ENCODE measurements at places on chromosomes 3 and 15.
A peak's percentile ranks its signal among the peaks of the same experiment; 100 is the strongest.

DNA sequence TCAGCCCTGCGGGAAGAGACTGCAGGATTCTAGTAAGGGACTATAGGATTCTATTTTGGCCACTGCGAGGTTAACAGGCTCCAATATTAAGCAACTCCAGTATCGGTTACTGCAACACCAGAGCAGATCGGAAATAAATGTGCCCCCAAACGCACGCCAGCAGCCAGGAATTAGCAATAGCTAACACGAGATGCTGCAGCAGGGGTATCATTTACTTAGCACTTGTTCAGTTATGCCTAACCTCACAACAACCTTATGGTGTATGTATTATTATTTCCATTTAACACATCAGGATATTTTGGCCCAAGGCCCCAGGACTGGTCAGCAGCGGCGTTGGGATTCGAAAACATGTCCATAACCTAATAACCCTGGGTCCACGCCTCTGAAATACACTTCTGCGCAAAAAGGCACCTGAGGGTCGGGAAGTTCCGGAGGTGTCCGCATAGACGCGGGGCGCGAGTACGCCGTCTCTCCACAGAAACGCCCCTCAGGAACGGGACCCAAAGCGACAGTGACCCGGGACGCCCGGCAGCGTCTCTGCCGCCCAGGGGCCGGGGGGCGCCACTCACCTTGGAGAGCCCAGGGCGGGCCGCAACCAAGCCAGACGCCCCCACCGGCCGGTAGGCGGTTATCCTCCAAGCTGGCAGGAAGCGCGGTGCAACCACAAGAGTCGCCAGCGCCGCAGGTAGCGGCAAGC, 681 bp downstream of the PIK3CB start:
- DNase-seq, result peak; percentile 49

- DNase-seq, result no peak
Measured at GRCh38 chr3:69371816-69372215, 14.1 kb downstream of the FRMD4B start.

GRCh38 chr3:72582211-72582878, 265.9 kb downstream of the SHQ1 start:
- DNase-seq, result no peak

DNA sequence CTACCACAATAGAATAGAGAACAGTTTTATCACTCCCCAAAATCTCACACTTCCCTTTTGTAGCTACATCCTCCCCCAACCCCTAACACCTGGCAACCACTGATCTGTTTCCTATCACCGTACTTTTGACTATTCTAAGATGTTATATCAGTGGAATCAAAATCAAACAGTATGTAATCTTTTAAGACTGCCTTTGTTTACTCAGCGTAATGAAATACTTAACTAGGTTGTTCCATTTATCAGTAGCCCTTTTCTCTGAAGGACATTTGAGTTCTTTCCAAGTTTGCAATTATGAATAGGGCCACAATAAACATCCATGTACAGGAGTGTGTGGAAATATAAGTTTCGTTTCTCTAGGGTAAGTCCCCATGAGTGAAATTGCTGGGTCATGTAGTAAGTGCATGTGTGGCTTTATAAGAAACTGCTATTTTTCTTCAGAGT, 372.3 kb downstream of the SV2B start:
- DNase-seq, result no peak

- no peak for DNase-seq
Measured at GRCh38 chr3:38984731-38985130, 67.0 kb downstream of the SCN11A start.

- no peak for DNase-seq
Measured at GRCh38 chr3:143382816-143383215, 263.2 kb downstream of the CHST2 start.

- no peak for DNase-seq
Measured at GRCh38 chr3:183987000-183987600, 30.6 kb downstream of the ABCC5 start.

DNA sequence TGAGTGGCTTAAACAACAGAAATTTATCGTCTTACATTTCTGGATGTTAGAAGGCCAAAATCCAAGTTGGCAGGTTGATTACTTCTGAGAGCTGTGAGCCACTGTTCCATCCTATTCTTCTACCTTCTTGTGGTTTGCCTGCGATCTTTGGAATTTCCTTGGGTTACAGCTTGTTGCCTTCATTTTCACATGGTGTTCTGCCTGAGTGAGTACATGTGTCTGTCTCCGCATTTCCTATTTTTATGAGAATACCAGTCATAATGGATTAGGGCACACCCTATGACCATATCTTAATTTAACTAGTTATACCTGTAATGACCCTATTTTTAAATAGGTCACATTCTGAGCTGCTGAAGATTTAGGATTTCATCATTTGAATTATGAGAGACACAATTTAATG, 294.3 kb downstream of the CNTN4 start:
- DNase-seq, result no peak

- DNase-seq, result peak; percentile 52
Measured at GRCh38 chr3:46844881-46845312, 18.3 kb downstream of the MYL3 start.

- DNase-seq, result no peak
Measured at GRCh38 chr3:172550347-172550943, 27.2 kb upstream of the TNFSF10 start.

DNA sequence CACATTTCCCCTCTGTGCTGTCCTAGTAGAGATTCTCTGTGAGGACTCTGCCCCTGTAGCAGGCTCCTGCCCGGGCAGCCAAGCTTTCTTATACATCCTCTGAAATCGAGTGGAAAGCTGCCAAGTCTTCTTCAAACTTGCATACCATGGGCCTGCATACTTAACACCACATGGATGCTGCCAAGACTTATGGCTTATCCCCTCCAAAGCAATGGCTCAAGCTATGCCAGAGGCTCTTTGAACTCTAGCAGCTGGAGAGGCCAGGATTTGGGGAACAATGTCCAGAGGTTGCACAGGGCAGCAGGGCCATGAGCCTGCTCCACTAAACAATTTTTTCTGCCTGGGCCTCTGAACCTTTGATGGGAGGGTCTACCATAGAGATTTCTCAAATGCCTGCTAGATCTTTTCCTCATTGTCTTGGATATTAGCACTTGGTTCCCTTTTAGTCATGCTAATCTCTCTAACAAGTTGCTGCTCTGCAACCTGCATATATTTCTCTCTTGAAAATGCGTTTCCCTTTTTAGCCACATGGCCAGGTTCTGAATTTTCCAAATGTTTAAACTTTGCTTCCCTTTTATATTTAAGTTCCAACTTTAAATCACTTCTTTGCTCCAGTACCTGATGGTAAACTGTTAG, 6.1 kb upstream of the PLSCR4 start:
- DNase-seq, result peak; percentile 57

DNA sequence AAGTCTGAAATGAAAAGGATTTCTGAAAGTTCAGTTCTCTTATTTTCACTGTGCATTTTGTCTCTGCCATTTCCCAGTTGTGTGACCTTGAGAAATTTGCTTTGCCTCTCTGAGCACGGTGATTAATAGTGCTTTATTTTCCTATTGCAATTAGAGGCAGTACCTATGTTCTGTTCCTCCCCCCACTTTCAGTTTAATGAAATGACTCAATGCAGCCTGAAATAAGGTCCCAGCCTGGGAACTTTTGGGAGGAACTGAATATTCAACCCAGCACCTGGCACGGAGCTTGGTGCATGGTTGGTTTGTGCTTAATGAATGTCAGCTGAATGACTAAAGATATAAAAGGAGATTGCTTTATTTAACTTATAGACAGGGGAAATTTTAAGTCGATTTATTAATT, 352.6 kb downstream of the PDCD6IP start:
- no peak for DNase-seq

DNA sequence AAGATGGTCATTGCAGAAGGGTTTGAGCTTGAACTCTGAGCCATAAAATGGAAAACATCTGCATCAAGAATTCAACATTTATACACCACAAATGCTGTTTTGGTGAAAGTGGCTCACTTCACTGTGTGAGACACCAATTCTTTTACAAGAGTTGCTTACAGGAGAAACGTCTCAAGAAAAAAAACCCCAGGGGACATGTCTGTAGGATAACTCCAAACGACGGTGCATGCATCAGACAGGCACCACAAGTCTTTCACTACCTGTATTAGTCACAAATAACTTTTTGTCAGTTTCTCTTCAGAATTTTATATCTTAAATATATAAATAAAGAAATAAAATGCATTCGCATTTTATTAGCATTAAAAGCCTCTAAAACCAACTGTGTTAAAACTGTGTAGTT, 164.3 kb downstream of the EFHB start:
- no peak for DNase-seq

DNA sequence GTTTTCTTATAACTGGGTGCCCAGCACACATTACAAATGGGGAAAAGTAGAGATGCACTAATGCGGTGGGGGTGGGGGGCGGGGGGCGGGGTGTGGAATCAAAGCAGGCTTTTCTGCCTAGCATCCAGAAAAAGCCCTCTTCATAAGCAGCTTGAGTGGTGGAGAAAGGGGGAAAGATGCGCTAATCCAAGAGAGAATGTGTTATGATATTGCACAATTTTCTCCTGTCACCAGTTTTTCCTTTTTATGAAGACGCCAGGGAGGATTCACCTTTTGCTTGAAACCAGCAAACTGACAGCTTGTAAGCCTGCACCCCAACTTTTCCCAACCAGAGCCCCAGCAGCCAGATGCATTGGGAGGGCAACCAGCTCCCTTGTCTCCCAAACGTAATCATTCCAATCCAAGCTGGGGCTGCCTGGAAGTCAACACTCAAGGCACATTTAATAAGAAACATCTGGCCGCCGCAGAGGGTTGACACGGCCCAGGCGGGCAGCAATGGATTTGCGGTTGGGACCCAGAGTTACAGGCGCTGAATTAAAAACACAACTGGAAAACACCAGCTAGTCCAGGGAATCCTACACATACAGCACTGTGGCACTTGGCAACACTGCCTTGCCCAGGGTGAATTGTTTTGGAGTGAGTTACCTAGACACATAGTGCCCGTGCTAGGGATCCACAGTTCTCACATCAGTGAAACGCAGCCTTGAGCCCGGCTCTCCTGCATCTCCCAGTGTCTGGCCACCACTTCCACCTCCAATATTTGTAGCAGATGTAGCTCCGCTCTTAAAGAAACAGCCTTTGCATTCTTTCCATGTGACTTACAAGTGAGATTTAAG, 218.5 kb upstream of the PRICKLE2 start:
- DNase-seq, result peak; percentile 95

DNA sequence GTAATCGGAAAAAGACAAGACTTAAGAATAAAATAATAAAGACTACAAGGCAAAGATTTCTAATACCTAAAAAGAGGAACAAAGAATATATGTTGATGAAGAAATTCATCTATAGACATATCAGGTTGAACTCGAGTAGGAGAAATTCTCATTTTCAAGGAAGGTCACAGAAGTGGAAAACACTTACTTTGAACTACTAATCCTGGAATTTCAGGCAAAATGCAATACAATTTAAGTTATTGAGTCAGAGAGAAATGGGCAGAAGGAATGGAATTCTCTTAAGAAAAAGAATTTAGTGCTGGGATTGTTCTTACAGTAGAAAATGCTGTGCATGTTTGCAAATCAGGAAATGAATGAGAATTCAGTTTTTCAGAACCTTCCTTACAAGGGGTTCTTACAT, 135.9 kb upstream of the TGFBR2 start:
- DNase-seq, result no peak

- DNase-seq, result peak; percentile 60
Measured at GRCh38 chr15:29139540-29140459, 129.8 kb downstream of the NSMCE3 start.
